Effector CD4-positive, alpha-beta T cell (primary cell): ENCODE measurements at places on chromosomes 5 and 9.

- DNase-seq = no peak
These were observed 5.9 kb upstream of the CSF1R start for GRCh38 chr5:150092159-150092787.

- DNase-seq = no peak
These were observed 136.3 kb downstream of the FOXD1 start for GRCh38 chr5:73312146-73312871.

GRCh38 chr9:12812710-12813109 is 37.9 kb downstream of the LURAP1L start:
- no peak for DNase-seq

- no peak for DNase-seq
These were observed 36.4 kb upstream of the ADAMTS2 start for GRCh38 chr5:179381691-179382090.

DNA sequence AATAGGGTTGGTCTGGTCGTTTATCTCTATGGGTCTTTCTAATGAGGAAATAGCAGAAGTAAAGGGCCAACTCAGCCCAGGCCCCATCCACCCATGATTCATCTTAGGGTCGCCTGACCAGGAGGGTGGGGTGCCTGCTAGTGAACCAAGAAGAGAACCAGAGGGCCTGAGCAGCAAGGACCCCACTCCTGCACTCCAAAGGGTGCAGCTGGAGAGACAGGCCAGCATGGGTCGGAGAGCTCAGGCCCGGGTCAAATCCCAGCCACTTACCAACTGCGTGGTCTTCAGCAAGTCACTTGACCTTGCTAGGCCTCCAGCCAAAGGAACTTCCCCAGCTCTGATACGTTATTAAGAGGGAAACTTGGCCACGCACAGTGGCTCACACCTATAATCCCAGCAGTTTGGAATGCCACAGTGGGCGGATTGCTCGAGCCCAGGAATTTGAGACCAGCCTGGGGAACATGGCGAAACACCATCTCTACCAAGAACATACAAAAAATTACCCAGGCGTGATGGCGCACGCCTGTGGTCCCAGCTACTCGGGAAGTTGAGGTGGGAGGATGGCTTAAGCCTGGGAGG is 4.3 kb downstream of the BBLN start:
- no peak for DNase-seq

GRCh38 chr5:76303921-76304320 is 99.2 kb upstream of the IQGAP2 start:
- DNase-seq = peak; percentile 21

DNA sequence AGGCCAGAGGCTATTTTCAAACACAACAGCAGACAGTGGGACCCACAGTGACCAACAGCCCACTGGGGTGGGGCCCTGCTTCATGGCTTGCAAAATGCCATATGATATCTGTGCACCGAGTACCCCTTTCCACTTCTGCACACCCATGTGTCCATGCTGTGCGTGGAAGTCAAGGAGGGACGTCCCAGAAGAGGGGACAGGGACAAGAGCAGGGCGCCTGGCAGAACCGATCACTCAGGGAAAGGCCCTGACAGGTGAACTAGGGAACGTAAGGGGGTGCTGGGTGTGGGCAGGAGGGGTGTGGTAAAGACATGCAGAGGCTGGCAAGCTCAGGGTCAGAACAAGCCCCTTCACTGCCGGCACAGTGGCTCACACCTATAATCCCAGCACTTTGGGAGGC is 7.6 kb upstream of the TTLL11 start:
- DNase-seq = no peak

DNA sequence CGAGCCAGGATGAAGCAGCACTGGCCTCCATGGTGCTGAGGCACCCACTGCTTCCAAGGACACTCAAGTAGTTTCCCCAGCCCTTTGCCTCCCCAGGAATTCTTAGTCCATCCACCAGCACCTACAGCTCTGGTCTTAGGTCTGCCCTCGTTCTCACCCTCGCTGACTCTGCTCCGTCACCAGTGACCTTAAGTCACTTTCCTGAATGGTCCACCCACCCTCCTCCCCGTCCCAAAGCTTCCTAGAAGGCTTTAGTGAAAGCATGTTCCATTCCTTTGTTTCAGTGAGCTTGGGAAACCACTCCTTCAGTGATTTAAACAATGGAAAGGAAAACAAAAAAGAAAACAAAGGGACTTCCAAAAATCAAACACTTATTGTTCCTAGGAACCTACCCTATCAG is 54.6 kb upstream of the MAP3K1 start:
- no peak for DNase-seq

- DNase-seq = no peak
These were observed 89.0 kb downstream of the RFX3 start for GRCh38 chr9:3436629-3437420.

DNA sequence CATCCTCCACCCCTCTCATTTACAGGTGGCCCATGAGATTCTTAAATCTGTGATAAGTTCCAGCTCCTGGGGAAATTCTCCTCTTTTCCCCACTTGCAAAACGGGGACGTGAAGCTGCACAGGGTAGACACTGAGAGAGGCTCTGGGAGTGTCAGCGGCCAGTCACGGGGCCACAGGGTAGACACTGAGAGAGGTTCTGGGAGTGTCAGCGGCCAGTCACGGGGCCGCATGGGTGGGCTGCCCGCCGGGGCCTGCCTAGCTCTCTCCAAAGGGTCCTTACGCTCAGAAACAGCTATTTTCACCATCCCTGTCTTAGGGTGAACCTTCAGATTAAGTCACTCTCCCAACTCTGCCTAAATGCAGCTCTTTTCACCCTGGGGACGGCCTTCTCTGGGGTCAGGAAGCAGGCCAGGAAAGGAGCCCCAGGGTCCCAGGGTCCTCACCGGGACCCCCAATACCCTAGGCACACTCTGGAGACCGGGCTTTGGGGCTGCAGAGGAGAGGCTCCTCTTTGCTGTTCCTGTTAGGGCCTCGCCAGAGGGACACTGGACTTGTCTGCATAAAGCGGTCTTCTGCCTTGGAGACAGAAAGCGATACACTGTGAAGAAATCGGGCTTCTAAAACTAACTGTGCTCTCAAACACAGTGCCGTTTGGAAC is 1.5 kb downstream of the FAM78A start:
- no peak for DNase-seq

- no peak for DNase-seq
These were observed 1537.6 kb upstream of the CDH9 start for GRCh38 chr5:28576022-28576421.

GRCh38 chr9:16023446-16023845 is 470.6 kb downstream of the CCDC171 start:
- no peak for DNase-seq

DNA sequence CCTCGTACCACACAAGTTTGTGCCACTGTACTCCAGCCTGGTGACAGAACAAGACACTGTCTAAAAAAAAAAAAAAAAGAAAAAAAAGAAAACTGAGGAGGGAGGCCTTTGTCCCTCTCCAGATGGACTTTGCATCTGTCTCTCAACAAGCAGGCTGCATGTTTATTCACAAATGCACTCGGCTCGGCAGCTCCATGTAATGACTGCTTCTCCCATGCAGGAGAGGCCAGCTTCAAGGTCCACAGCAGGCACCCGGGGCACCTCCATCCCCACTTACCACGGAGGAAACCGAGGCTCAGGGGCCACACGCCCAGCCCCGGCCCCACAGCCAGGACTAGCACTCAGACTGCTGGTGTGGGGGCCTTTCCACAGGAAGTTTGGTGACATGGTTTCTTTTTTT is 13.1 kb upstream of the NCS1 start:
- no peak for DNase-seq

DNA sequence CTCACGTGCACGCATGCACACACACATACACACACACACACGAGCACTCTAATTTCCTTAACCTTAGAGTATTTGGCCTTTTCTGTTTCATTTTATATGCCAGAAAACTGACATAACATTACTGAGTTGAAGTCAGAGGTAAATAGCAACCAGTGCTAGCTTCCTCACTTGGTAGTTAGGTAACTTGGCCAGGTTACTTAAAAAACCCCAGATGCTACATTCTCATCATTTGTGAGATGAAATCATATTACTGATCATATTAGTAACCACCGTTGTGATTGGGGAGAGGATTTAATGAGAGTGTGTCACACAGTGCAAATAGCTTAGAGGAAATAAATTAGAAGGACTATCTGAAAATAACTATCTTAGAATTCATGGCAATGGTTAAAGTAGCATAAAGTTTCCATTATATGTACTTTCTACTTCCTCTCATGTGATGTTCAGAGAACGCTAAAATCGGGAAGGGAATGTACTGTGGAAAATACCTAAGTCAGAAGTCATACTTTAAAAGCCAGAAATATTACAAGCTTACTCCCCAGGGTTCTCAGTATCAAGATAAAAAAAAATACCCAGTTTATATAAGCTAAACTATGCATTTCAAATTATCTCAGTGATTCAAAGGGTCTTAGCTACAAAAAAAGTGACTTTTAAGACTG is 120.5 kb downstream of the TUSC1 start:
- DNase-seq = no peak

DNA sequence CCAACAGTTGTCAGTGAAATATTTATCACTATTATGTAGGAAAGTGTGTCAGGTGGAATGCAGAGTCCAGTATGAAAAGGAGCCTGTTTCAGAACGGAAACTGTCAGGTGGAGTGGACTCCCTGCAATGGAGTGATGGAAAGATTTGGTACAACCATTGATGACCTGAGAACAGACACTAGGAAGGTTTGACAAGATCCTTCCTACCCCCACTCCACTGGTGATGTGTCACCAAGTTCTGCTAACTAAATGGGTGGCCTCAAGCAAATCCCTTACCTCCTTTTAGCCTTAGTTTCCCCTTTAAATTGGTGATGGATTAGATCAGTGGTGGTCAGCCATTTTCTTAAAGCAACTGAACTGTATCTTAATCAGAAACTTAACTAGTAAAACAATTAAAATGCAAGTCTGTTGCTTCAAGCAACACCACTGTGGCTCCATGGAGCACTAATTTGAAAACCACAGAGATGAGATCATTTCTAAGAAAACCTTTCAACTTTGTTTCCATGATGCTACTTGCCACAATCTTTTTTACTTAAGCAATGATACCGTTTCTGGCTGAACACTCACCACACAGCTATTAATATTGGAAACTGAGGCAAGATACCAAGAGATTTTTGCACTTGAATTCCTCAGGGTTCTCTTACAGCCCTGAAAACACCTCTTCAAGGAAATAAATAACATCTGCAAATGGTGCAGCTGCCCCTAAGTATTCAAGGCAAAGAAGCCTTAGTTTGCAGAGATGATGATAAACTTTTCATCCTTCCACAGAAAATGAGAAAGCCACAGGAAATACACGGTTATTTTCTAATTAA is 140.6 kb downstream of the ERCC6L2 start:
- DNase-seq = no peak

DNA sequence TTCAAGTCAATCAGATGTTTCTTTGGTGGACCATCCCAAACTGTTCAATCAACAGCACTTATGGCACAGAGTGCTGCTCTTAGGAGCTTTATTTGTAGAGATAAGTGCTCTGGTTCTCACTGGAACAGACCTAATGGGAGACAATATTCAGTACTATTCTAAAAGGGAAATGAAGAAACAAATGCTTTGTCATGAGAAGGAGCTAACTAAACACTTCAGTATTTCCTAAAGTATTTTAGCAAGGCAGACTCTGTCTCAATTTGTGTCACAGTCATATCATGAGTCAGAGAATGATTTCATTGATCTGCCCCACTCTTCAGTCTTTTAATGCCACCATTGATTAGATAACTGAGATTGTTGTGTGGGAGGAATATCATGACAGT is 175.3 kb downstream of the SLF1 start:
- DNase-seq = no peak

GRCh38 chr9:34701769-34702736 is 7.9 kb downstream of the CCL21 start:
- DNase-seq = peak; percentile 74

- DNase-seq = no peak
These were observed 9.8 kb upstream of the GADD45G start for GRCh38 chr9:89594811-89595550.

DNA sequence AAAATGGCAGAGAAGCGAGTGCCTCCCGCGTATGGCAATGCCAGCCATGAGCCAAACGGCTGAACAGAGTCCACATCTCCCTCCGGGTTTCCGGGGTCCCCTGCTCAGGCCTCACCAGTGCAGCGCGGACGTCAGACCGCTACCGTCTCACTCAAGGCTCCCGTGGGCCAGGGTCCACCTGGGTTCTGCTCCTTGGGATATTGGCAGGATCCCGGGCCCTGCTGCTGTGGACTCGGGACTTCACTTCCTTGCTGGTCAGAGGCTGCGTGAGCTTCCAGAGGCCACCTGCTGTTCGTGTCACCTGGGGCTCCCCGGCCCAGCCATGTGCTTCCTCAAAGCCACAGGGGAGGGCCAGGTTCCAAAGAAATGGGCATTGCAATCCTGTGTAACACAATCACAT is 38.4 kb upstream of the CLPTM1L start:
- DNase-seq = no peak

GRCh38 chr9:4667681-4668080 is 1.4 kb upstream of the SPATA6L start:
- DNase-seq = no peak

DNA sequence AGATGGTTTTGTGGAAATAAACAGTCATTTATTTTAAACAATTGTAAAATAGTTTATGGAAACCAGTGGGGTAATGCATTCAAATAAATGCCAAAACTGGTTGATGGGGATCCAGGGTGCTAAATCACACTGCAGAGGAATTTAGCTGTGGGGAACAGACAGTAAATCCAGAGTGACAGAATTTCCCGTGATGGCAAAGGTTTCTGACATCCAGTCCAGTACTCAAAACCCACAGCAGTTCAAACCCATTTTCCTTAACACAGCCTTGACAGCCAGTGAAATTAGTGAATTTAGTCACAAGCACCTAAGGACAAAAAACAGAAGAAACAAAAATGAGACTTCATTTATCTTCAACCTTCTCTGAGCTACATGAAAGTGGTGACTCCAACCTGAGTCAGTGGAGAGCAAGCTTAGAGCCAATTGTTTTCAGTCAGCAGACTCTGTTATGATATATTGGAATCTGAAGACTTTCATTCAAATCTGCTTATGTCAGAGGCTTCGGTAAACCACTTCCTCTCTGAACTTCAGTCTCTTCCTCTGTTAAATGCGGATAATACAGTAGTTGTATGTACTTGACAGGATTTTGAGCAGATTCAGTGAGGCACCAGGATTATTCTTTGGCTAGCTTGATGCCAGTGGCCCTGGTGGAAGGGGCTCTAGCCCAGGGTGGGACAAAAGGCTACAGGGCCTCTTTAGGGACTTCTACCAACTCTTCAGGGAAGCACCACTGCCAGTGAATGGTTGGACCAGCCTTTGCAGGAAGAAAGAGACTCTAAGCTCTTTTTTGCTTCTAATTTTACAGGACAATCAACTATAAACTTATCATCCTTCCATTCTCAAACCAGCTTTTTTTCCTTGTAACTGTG is 185.3 kb downstream of the MAPKAP1 start:
- no peak for DNase-seq
